ENCODE measurements at places on chromosomes 3 and 15.

- DNase-seq, result no peak
These were observed 416.1 kb upstream of the LMCD1 start for GRCh38 chr3:8085498-8085897.

DNA sequence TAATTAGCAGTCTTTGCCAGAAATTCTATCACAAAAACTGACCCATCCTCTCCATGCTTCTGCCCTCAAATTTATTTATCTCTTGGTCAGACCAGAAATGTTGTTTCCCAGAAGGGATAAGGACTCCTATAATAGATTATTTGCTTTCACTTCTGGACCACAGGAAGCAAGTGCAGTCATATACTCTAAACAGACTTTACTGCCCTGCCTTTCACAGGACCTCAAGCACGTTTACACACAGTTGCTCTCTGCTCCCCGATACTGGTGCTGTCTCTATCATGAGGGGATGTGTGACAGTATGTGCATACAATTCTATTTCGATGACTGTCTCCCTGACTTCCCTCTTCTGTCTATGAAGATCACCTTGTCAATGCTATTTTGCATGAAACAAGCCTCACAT lies 205.5 kb upstream of the TGFBR2 start:
- DNase-seq, result no peak

GRCh38 chr3:179949412-179949811 lies 87.3 kb downstream of the PEX5L start:
- DNase-seq, result no peak

DNA sequence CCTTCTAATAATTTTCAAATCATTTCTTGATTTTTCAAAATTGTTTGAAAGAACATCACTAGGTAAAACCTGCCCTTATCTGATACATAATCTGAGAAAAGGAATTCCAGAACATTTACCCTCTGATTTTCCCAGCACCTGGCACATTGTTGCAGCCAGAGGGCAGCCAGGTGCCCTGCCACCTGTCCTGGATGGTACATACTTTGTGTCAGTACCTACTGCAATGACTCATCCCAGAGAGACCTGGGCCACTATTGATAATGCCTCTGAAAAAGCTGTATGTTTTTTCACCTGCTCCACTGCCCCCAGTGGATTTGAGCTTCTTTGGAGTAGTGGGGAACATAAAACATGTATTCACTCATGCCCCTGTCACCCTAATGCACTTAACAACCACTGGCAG lies 648.9 kb upstream of the GBE1 start:
- no peak for DNase-seq

- DNase-seq, result no peak
These were observed 30.1 kb upstream of the PGPEP1L start for GRCh38 chr15:99037646-99038045.

DNA sequence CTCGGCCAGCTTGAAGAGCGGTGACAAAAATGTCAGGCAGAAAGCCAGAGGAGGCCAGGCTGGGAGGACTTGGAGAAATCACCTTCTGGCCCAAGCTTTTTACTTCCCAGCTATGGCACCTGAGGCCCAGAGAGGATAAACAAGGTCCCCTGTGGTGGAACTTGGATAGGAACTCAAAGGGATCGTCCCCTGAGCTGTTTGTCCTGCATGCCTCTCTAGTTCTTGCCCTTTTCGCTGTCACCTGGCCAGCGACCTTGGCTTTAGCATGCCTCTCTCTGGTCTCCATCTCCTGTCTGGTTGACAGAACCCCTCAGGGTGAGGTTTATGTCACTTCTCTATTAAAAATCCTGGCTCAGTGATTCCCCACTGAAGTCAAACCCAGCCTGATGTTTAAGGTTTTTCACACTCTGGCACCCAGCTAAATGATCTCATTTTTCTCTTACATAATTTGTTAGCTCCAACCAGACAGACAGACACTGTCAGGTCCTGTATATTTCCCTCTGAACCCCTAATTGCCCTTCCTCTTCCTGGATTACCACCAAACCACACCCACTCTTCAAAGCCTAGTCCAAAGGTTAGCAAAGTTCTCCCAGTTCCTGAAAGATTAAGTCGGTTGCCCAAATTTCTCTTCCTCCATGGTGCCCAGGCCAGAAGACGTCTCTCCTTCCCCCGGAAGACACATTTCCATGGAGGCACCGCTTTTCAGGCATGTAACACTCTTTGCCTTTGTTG lies 169.1 kb downstream of the FAM43A start:
- DNase-seq, result no peak
